CD8-positive, alpha-beta memory T cell (primary cell): ENCODE measurements at places on chromosomes 4 and X. TPM values are rescaled to one million over a fixed set of nuclear protein-coding genes. Genes with fewer than 3 reads are reported as not detected.

The PTPN13 gene
- 0.53 TPM for total RNA-seq

DNA sequence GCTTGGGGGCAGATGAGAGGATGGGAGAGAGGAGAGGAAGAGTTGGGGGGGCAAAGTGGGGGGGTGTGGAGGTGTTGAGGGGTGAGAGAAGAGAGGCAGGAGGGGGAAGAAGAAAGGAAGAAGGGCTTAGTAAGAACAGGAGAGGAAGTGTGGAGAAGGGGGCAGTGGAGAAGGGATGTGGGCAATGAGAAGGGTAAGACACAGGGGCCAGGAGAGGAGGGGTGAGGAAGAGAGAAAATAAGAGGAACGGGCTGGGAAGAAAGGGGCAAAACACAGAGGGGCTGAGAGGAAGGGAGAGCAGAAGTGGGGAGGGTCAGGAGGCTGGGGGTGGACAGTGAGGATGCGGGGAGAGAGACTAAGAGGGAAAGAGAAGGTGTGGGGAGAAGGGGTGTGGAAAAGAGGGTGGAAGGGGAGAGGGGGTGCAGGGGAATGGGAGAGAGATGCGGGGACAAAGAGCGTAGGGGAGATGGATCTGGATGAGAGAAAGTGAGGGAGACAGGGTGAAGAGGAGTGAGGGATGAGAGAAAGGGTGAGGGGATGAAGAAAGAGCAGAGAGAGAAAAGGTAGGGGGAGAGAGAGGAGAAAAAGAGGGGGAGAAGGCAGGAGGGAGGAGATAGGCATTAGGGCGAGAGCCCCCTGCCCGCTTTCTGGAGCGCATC lies 12.9 kb downstream of the SH3KBP1 start:
- no peak for DNase-seq

DNA sequence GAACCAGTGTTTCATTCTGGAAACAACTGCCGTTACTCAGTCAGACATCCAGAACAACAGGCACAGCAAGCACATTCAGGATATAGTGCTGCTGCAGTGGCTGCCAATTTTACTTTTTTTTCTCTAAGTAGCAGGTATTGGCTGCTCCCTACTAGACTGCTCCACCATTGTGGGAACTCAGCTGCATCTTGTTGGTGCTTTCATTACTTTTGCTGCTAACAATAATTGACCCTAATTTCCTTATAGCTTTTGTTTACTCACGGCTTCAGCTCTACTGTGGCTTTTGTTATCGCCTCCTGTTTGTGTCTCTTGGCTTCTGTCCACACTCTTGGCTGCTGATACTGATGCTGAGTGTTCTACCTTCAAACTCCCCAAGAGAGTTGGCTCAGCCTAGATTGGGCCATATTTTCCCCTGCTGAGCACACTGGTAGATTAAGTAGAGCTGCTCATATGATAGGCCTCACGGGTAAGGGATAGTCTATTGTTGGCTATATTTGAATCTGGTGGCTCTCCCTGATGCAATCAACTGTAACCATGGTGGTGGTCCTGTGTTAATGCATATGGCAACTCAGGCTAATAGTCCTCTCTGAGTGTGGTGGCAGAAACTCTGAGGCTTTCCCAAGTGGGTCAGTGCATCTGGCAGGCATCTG lies 44.5 kb upstream of the IL2 start:
- no peak for DNase-seq

The HSPA4L gene
- total RNA-seq: 0.50 TPM

DNA sequence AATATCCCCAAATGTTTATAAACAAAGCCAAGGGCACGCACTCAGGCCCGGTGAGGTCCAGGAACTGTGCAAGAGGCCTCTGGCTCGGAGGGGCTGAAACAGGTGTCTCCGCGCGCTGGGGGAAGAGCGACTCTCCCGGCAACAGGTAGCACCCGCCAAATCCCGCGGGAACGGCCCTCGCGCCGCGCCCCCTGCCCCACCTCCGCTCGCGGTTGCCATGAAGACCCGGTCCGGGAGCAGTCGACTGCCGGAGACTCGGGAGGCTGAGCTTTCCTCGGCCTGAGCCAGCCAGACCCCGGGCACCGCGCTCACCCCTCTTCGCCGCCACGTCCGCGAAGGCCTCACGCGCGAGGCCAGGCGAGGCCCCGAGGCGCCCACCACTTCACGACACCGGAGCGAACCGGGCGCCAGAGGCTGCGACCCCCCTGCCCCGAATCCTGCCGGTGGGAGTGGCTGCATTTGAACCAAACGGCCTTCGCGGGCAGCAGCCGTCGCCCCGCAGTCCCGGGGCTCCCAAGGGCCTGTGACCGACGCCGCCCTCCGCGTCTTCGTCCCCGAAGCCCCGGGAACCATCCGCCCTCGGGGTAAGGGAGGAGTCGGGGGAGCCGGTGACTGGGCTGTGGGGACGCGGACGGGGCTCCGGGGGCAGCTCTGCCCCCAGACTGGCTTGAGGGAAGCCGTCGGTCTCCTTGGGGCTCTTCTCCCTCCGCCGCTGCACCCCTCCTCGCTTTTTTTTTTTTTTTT lies at the start of gene NSUN7:
Gene NSUN7 (plus strand): TSS at position 239 of the 744 bp plus-strand sequence. CDS start 739 bp downstream, outside the sequence.
- DNase-seq: no peak

The RAB41 gene
- not detected for total RNA-seq

DNA sequence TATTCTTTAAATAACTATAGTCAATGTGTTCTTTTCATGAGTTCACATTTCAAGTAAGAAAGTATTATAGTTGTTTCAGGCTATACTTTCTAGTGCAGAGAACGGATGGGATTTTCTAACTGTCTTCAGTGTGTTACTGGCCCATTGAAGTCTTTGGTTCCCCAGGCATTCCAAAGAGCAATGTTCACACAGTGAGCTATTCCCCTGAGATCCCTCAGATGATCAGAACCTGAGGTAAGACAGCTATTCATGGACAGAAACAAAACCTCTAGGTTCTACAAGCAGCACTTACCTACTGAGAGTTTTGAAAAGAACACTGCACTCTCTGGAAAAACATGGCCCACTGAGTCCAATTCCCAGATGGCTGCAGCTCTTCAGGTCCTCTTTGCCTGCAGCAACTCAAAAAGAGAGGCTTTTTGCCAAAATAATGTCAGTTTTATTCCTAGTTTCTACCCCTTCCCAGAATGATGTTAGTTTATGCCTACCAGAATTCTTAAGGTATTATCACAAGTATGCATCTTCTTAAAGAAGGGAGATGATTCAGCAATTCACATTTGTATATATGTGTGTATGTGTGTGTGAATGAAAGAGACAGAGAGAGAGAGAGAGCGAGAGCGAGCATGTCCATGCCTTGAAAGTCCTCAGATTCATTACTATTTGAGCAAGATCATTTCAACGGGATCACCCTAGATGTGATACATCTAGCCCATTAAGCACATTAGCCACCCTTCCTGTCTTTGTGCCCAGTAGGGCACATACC lies 146.1 kb downstream of the PDHA2 start:
- DNase-seq: no peak

DNA sequence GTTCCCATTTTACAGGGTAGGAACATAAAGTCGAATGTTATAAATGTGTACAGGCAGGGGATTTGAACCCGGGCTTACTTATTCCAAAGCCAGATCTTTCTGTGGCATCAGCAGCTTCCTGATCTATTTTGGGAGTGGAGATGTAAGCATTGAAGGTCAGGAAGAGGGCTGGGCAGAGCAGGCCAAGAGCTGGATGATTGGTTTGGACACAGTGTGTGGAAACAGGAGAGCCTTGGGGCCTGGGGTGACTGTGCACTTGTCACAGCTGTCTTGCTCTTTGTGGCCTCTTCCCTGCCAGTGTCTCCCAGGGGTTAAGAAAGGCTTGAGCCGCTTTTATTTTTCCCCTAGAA lies 127.9 kb upstream of the ENPP6 start:
- no peak for DNase-seq

The WWC2 gene
- 0.80 TPM for total RNA-seq

The RENBP gene
- 4.6 TPM for total RNA-seq

- DNase-seq: no peak
Measured at GRCh38 chr4:139808381-139808807, 142.8 kb downstream of the MGST2 start.

DNA sequence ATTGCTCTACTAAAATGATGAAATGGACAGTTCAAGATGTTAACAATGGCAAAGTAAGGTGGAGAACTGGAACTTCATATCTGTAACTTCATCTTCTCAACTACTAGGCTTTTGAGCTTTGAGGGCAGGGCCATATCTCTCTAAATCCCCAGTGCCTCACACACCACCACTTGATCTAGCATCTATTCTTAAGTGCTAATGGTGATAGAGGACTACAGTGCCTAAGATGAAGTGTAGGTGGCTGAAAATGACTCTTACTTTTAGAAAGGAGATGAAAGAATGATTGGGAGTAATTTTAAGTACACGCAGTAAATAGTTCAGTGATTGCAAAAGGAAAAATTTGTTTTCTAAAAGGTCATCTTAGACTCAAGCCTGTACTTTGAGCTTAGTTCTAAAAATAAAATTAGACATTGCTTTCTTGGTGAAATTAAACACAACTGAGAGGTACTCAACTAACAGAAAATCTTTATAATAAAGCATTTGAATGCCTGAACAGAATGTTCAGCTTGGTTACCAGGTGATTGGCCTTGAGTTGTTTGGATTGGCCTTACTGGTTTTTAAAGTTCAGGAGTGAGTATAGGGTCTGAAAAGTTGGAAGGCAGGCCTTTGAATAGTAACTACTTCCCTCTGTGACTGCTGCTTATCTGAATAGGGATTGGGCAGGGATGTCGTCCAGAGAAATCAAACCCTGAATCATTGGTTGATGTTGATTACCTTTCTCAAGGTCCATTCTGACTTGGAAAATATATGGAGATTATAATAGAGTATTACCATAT lies 45.4 kb downstream of the DIAPH2 start:
- DNase-seq: no peak

The ACTRT1 gene
- not detected for total RNA-seq

GRCh38 chr4:110247591-110247990 lies 49.2 kb upstream of the ELOVL6 start:
- no peak for DNase-seq

DNA sequence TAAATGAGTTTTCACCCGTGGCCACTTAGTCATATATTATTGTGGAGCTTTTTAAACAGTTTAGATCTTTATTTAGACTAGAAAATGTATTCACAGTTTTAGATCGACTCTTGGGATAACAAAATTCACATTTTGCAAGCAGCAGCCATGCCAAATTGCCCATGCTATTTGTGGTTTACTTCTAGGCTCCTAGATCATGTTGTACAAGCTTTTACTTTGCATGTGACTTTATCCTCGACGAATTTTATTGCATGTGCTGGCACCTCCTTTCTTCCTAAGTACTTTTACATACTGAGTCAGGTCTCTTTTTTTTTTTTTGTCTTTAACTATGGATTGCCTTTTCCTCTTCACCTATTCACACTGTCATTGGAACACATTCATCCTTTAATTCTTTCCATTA lies 23.2 kb downstream of the BBS12 start:
- no peak for DNase-seq

DNA sequence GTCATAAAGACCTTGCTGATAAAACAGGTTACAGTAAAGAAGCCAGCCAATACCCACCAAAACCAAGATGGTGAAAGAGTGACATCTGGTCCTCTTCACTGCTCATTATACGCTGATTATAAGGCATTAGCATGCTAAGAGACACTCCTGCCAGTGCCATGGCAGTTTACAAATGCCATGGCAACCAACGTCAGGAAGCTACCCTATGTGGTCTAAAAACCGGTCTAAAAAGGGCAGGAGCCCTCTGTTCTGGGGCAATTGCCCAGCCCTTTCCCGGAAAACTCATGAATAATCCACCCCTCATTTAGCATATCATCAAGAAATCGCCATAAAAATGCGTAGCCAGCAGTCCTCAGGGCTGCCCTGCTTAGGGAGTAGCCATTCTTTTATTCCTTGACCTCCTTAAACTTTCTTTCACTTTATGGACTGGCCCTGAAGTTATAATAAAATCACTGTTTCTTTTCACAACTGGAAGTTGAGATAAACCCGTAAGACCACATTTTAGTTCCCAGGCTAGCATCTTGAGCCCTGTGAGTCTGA lies 260.5 kb upstream of the FAT1 start:
- no peak for DNase-seq

DNA sequence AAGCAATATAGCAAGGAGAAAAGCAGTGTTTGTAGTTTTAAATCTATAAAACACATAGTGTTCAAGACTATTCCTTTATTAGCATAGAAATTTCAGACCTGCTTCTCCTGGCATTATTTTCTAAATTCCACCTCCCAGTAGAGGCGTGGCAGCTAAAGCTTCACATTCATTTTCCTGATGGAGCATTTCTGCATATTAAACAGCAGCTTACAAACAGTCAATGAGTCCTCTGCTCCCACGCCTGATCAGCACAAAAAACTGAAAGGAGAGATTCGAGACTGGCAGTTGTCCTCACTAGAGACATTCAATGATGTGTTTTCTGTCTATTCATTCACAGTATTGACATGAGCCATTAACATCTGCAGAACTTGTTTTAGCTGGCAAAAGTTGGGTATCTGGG lies 61.4 kb downstream of the SHISA3 start:
- no peak for DNase-seq

DNA sequence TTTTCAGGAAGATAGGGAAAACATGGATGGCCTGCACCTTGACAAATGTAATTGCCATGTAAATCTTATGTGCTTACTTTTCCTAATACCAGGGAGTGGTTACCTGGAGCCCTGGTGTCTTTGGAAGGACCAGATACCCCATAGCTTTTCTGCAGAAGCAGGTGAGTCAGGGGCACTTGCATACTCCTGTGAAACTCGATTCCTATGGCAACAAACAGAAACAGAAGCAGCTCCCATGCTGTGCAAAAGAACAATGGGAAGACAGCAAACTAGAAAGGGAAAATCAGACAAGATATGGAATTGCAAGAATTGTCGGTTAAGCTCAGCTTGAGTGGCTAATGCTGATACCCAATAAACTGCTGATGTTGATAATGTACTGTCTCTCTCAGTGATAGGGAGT lies 117.4 kb upstream of the AFF2 start:
- no peak for DNase-seq

The GPR82 gene
- total RNA-seq: 0.89 TPM

The TMEM271 gene
- total RNA-seq: not detected

- DNase-seq: peak; percentile 86
Measured at GRCh38 chrX:40176351-40177116, 78.8 kb upstream of the BCOR start.

The SPIN2A gene
- 0.47 TPM for total RNA-seq

DNA sequence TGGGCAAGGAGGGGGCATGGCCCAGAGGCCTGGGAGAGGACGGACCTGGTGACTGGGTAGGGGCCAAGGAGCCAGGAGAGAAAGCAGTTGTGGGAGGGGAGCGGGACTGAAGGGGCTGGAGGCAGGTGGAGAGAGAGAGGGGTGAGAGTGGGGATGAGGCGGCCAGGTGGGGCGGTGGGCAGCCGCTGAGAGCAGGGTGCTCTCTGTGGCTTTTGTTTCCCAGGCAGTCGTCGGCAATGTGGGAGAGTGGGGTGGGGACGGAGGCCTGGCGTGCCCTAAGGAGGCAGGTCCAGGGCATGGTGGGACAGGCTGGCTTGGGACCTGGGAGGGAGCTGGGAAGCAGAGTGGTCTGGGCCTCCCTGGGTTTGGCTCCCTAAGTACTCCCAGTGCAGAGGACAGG lies 3.2 kb upstream of the ATP2B3 start:
- DNase-seq: no peak
